ENCODE measurements at places on chromosomes 11 and 22.

- DNase-seq = no peak
Measured at GRCh38 chr11:14904745-14905103, 12.7 kb upstream of the CYP2R1 start.

DNA sequence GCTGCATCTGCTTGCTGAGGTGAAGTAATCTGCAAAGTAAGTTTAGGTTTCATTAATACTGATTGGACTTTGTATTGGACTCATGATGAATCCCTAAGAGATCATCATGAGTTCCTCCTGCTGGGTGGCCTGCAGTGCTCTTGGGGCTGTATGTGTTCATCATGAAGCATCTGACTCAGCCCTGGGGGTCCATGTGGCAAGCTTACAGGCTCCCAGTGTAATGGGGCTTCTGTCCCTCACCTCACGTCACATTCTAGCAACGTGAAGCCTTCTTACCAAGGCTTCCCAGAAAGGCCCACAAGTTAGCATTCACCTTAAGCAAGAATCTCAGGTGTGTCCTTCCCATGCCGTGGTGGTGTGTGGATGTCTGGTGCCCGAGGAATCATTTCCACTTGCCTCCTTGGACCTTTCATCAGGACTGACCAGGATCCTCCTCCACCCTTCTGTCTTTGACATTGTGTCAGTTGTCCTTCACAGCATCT, 23.7 kb downstream of the CRKL start:
- no peak for DNase-seq

- DNase-seq = no peak
Measured at GRCh38 chr22:28021998-28022660, 103.1 kb upstream of the PITPNB start.

DNA sequence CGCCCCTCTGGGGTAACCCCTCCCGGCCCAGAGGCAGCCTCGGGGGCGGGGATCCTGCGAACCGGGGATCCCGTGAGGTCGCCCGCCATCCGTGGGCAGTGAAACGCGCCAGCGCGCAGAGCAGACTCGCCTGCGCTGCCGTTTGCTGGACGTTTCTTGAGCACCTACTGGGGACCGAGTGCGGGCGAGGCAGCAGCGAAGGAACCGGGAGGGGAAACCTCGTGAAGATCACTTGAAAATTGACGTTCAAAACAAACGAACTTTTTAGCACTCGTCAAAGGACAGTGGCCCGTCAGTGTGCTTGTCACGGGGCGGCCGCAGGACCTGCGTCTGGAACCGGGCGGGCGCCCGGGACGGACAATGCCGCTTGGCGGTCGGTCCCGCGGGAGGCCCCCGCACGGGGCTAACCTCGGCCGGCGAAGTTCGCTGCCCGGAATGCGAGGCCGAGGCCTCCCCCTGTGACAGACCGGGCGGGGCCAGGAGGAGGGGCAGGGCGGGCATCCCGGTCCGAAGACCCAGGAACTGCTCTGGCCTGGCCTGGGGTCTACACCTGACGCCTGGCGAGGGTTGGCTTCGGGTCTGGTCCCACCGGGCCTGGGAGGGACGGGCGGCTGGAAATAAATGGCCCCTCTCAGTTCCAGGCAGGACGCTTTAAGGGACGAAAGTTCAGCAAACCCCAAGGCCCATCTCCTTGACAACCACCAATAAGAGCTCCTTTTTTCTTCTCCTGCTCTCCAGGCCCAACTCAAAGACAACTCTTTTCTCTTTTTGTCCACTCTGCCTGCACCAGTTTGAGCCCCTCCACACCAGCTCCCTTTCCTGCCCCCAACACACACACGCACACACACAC, 723 bp upstream of the SCUBE1 start:
- DNase-seq = no peak

DNA sequence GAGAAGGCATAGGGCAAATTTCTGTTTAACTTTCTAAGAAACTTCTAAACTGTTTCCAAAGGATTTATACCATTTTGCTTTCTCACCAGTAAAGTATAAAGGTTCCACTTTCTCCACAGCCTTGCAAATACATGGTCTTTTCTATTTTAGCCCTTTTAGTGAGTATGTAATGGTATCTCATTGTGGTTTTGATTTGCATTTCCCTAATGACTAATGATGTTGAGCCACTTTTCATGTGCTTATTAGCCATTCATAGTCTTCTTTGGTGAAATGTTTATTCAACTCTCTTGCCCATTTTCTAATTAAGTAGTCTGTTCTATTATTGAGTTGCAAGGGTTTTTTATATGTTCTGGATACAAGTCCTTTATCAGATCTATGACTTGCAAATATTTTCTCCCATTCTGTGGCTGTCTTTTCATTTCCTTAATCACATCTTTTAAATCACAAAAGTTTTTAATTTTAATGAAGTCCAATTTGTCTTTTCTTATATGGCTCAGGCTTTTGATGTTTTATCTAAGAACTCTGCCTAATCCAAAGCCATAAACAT, 83.8 kb upstream of the KCNQ1OT1 start:
- no peak for DNase-seq

- DNase-seq = no peak
Measured at GRCh38 chr11:128711136-128711535, 17.3 kb downstream of the FLI1 start.

DNA sequence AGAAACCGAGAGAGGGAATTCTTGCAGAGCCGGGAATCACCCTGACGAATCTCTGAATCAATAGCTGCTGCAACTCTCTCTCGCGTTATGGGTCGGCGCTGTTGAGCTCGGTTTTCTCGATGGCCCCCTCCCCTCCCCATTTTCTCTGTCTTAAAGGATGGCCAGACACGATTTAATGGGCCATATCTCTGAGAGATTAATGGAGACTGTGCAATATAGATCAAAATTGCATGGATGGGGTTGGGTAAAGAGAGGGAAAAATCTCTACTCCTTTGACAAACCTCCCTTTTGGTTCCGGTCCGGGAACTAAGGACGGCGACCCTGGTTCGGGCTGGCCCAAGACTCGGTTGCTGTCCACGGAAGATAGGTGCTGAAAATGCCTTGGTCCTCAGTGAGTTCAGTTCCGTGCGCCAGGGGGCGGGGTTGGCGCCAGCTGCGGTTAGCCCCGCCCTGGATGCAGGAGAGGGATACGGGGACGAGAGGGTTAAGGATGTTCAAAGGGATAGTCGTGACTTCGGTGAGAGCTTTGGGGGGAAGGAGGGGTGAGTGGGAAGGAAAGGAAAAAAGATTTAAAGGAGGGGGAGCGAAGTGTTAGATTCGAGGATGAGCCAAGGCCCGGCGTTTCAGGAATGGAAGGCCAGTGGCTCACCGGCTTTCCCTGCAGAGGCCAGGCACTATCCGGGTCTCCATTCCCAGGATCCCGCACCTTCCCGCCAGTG, 103.6 kb upstream of the HSD17B12 start:
- peak; percentile 45 for DNase-seq
